LHCN-M2 (cell line): ENCODE measurements at places on chromosomes 3 and 15. TPM values are rescaled to one million over a fixed set of nuclear protein-coding genes. Genes with fewer than 3 reads are reported as not detected.

GRCh38 chr3:61966200-61966599, 404.8 kb downstream of the PTPRG start:
- no peak for DNase-seq

DNA sequence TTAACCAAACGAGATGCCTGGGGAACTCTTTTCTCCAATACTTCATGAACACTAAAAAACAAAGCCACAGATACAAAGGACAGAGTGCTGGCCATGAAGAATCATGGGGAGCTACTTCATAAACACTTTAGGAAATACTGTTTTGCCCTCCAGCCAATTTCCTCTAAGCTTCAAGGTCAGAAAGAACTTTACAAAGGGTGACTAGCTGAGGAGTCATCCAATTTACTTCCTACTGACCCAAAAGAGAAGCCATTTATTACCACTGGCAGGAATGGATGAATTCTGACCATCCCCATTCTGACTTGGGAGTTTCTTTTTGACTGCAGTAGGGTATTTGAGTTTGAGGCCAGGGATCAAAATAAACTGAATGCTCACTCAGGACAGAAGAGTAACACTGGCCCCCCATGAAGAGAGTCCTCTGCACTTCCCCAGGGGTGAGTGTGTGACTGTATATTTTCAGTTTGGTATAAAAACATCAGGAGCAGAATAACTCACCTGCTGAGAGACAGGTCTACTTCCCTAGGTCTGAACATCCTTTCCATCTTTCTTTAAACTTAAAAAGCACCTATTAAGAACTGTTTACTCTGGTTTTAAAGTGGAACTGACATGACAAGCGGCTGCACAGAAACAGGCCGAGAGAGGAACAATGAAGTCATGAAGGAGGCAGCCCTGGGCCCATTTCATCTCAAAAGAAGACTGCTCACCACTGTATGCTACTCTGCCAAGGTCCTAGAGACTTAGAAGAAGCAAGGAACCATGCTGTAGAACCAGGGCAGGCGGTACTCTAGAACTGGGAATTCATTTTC, 203.6 kb downstream of the TNIK start:
- DNase-seq = peak; percentile 29

Gene FBXO40
- not detected in 2 replicates for total RNA-seq

- no peak for DNase-seq
These were observed 29.3 kb downstream of the MTMR10 start for GRCh38 chr15:30962079-30962478.

DNA sequence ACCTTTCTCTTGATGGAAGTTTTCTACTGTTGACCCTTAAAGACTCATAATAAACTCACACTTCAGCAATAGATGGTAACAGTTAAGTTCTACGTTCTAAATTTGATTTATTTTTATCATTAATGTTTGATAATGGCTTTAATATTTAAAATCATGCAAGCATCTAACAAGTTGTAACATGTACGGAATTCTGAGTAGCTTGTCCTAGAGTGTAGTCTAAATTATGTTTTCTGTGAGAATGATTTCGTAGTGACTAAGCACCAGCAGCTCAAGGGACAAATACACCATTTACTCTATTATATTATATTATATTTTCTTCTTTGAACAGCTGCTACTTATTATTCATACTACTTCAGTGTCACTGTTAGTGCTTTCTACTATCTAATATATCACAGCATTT, 345.6 kb downstream of the NLGN1 start:
- DNase-seq = peak; percentile 70

DNA sequence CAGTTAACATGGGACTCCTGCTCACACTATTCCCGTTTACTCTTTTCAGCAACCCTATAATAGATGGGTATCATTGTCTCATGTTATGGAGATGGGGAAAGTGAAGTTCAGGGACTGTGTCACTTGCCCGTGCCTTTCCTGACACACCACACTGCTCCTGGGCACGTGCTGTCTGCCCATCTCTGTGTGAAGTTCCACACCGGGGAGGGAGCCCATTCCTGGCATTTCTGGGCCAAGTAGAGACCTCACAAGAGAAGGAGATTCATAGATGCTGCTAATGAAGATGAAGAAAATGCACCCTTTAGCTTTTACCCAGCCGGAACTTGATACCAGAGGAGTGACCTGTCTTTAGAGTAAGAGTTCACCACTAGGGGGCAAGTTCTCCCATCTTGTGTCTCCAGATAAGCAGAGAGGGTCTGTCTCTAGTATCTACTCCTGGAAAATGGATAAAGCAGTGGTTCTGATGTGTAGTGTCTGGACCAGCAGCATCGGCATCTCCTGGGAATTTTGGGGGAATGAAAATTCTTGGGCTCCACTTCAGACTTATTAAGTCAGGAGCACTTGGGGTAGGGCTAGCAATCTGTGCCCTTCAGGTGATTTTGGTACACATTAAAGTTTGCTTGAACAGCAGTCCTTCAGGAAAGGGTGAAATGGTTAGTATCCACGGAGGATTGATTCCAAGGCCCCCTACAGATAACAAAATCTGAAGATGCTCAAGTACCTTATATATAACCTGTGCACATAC, 2.0 kb upstream of the TOPBP1 start:
- DNase-seq = peak; percentile 66

Gene CCDC13
- total RNA-seq = 0.57 and 0.77 TPM in 2 replicates

Gene GRAMD1C
- 2.2 TPM in 2 replicates for total RNA-seq

- DNase-seq = no peak
These were observed 7.5 kb upstream of the HAPLN3 start for GRCh38 chr15:88902846-88903245.

DNA sequence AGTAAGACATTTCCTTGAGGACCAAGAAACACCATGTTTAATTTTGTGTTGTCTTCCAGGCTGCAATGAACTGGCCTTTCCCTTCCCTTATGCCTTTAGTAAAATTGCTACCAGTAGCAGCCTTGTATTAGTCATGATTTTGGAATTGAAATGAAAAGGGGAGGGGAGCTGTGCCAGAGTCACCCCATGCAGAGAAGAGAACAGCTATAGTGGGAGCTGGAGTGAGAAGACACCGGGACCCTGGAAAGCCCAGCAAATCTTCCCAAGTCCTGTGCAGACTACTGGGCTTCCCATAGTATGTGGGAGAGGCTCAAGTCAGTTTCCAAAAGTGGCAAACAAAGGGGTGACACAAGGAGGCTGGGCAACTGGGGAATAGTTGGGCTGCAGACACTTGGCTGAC, 178.5 kb downstream of the NR1D2 start:
- DNase-seq = peak; percentile 49

Gene LYZL4
- total RNA-seq = not detected in 2 replicates

- no peak for DNase-seq
These were observed 88.0 kb downstream of the EDEM1 start for GRCh38 chr3:5275529-5275928.

DNA sequence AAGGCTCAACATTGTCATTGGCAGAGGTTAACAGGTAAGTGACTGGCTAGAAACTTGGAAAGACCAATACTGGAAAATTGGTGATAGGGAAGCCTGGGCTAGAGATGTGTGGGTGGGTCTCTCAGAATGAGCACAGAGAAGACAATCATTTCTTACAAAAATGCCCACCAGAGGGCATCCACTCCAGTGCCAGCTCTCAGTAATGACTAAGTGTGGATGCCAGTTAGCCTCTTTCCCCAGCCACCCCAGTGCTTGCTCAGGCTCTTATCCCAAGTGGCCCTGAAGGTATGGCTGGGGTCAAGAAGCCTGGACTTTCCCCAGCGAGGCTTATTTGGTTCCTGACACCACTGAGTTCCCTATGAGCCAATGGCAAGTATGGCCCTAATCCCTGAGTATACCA, 115.9 kb upstream of the ST8SIA2 start:
- DNase-seq = peak; percentile 24

Gene CHL1
- total RNA-seq = not detected in 2 replicates

- no peak for DNase-seq
These were observed 1.3 kb downstream of the GMPS start for GRCh38 chr3:155871746-155872158.

DNA sequence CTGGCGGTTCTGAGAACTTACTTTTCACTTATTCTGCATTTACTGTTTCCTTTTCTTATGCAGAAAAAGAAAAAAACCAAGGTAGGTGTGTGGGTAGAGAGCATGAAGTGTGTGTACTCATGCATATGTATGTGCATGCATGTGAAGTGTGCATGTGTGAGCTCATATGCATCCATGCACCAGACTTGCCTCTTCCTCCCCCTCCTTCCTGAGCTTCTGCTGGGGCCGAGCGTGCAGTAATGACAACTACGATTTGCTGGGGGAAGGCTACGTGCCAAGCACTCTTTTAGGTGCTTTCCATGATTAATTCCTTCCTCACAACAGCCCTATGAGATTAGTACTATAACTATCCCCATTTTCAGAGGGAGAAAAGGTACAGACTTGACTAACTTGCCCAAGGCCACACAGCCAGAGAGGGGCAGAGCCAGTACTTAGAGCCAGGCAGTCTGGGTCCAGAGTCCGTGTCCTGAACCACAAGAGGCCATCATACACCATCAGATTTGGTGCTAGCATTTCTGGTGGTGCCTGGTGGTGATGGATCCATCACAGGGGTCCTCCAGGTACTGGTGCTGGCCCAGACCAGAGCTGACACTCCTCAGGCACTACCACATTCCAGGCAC, 46.7 kb downstream of the CAPN3 start:
- DNase-seq = no peak

DNA sequence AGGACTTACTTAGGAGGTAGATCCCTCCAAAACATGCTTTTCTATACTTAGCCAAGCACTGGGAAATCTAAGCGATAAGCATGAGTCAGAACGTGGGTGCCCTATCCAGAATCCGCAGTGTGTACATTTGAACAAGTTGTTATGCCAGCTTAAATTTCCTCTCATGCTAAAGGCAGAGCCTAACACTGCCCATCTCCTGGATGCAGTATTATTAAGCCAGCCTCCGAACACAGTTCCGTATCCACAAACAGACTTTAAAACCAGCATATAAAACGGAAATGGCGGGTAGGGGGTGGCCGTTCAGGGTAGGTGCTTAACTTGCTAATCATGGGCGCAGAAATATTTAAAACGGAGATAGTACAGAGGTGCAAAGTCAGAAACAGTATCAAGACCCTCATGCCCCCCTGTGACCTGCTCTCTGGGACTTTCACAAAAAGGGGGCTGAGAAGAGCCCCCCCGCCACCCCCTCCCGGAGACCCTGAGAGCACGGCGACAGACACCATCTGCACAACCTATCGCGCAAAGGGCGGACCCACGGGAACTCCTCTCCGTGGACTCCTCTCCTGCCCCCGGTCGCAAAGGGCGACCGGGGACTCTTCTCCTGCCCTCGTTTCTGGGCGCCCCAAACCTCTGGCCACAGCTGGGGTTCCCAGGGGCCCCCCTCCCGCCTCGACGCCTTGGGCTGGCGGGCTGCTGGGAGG, 889 bp upstream of the LRRIQ4 start:
- DNase-seq = peak; percentile 68

Gene RTP4
- not detected in 2 replicates for total RNA-seq

GRCh38 chr15:58602823-58603222, 146.7 kb downstream of the ADAM10 start:
- DNase-seq = no peak

Gene MORC1
- total RNA-seq = not detected in 2 replicates

GRCh38 chr3:48798998-48799397, 48.7 kb downstream of the PRKAR2A start:
- no peak for DNase-seq

DNA sequence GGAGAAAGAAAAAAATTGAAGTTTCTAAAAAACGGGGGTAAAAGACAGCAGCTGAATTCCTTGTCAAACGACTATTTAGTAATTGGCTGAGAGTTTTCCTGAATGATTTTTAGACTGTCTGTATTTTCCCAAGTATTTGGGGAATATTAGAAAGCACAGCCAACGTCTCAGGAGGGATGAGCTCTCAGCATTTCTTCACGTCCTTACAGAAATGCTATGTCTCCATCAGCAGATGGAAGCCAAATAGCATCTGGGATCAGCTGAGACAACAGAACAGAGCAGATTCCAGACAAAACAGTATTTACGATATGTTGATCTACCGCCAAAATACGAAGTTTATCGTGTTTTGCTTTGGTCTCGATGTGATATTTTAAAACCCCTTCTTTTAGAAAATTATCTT, 5.3 kb upstream of the TMC3 start:
- no peak for DNase-seq

Gene TMEM266
- not detected in 2 replicates for total RNA-seq

GRCh38 chr15:75785771-75786574, 57.3 kb upstream of the UBE2Q2 start:
- no peak for DNase-seq

GRCh38 chr3:123634149-123635051, 49.5 kb upstream of the HACD2 start:
- DNase-seq = peak; percentile 61

- DNase-seq = no peak
These were observed 11.3 kb downstream of the EHD4 start for GRCh38 chr15:41961001-41961518.

Gene CHST13
- not detected in 2 replicates for total RNA-seq

- DNase-seq = peak; percentile 93
These were observed 59.6 kb upstream of the TSC22D2 start for GRCh38 chr3:150348500-150348899.

GRCh38 chr3:148856384-148856783, 8.7 kb upstream of the CPA3 start:
- no peak for DNase-seq

Gene SLC9C1
- total RNA-seq = not detected in 2 replicates

- DNase-seq = no peak
These were observed 15.6 kb upstream of the ZNF80 start for GRCh38 chr3:114252954-114253353.

- DNase-seq = no peak
These were observed 480.9 kb downstream of the ROBO1 start for GRCh38 chr3:79286882-79287281.

DNA sequence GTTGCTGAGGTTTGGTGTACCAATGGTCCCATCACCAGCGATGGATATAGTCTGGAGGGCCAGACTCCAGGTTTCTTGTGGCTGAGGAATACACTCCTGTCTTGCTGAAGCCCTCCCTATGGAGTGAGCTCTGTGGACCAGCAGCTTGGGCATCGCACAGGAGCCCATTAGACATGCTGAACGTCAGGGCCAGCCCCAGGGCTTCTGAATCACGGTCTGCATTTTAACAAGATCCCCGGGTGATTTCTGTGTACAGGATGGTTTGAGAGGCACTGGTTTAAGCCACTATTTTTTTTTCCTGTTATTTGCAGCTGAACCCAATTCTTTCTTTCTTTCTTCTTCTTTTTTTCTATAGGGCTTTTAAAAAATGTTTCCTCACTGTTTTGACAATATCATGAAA, 69.5 kb upstream of the XCR1 start:
- no peak for DNase-seq

DNA sequence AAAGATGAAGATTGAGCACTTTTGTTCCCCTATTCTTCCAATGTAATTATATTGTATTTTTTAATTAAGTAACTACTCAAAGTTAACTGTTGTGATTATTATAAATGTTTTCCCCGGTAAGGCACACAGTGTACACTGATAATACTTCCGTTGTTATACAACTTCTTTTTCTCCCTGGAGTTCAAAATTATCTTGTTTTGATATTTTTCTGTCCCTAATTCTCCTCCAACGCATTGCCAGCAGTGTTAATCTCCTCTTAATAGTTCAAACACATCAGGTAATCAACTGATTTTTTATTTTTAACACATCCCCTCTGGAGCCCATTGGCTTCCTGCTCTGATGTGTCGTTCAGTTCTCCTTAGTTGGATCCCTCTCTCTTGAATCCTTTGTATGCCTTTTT, 32.3 kb upstream of the MFSD1 start:
- peak; percentile 8 for DNase-seq
